Stimulated activated CD8-positive, alpha-beta memory T cell treated with anti-CD3 and anti-CD28 coated beads, Interleukin-4, amount 100 ng/mL, for 48 hours (primary cell): ENCODE measurements at places on chromosomes 2 and 18.

DNA sequence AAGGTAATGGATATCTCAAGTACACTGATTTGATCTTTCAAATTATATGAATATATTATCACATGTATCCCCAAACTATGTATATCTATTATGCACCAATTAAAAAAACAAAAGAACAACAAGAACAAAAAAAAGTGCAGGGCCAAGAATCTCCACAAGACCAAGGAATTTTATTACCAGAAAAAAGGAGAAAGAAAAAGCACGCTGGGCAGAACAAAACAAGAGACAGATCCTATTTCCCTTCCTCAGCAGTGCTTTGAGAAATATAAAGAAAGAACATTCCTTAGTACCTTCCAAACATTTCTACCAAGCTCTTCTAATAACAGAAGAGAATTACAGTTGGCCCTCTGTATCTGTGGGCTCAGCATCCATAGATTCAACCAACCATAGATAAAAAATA is 144.7 kb upstream of the CREB1 start:
- DNase-seq = no peak

- peak; percentile 18 for DNase-seq
Observed at GRCh38 chr18:13260197-13260934, 41.8 kb downstream of the LDLRAD4 start.

DNA sequence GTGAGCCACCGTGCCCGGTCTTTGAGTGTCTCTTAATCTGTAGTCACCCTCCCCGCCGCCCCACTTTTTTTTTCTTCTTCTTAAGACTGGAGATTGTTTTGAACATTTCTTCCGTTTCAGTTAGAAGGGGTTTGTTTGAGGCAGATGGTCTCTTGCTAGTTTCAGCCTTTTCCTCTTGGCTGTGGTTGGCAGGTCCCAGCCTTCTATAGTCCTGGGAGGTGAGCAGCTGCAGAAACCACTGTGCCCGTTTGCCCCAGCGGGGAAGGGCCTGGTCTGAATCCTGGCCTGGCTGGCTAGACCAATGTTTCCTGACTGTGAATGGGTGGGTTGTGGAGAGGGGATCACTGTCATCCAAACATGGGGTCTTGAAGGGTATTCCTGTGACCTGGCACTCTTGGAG is 30.1 kb upstream of the MCFD2 start:
- DNase-seq = no peak

DNA sequence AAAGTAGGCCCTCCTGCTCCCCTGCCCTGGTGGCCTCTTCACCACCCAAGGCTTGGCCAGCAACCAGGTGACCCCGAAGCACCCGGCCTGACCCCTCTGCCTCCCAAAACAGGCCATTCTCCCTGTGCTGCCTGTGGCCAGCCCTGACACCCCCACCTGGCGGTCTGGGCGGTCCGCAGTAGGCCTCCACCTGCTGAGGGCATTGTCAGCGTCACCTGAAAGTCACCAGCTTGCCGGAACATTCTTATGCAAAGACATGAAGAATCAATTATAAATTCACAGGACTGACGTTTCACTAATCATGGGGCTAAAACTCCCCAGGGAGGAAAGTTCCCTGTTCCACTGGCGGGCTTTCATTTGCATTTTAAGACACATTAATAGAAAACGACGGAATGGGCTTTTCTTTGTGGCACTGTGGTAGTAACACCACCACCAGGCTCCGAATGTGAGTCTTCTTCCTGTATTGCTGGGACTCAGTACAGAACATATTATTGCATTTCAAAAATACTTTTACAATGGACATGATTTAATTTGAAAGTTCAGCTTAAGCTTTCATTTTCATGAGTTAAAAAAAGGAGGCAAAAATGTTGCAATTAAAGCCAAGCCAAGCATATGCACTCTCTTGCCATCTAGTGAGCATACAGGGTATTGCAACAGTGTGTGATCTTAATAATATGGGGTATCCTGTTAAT is 57.4 kb downstream of the ADI1 start:
- DNase-seq = peak; percentile 38

DNA sequence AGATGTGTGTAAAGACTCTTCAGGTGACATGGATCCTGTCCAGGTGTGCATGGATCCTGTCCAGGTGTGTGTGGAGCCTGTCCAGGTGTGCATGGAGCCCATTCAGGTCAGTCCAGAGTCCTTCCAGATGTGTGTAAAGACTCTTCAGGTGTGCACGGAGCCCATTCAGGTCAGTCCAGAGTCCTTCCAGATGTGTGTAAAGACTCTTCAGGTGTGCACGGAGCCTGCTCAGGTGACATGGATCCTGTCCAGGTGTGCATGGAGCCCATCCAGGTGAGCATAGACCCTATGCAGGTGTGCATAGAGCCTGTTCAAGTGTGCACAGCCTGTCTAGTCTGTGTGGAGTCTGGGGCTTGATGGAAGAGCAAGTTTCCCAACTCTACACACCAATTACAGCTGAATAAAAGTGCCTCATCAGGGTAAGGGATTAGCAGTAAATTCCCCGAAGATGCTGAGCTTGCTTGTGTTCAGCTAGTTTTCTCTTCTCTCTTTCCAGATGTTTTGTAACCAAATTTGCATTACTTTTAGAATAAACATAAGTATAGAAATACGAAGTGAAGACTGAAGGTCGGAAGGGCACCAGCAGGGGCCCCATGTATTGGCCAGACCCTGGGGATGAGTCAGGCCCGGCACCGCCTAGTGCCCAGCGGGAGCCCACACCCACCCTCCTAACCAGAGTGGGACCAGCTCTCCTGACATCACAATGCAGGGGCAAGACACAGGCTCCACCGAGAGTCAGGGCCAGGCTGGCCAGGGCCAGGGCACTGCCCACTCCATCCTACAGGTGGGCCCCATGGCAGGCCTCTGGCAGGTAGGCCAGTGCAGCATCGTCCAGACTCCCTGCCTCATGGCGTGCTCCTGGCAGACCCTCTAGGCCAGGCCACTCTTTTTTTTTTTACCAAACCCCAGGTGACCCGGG is 38.6 kb upstream of the GPC1 start:
- no peak for DNase-seq

DNA sequence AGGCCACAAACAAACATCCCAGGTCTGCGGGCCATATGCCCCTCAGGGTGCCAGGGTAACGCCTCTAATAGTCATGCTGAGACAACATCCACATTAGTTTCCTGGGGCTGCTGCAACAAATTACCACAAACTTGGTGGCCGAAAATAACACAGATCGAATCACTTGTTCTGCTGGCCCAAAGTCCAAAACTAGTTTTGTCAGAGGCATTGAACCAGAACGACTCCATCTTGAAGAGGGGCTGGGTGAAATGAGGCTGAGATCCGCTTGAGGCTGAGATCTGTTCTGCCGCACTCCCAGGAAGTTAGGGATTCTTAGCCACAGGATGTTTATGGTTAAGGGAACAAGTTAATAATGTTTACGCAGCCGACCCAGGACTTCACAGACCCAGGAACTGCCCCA is 66.7 kb downstream of the COPS8 start:
- no peak for DNase-seq

- DNase-seq = no peak
Observed at GRCh38 chr2:18055290-18055689, 176.8 kb downstream of the KCNS3 start.

- no peak for DNase-seq
Observed at GRCh38 chr2:223930103-223930976, 14.8 kb downstream of the WDFY1 start.

DNA sequence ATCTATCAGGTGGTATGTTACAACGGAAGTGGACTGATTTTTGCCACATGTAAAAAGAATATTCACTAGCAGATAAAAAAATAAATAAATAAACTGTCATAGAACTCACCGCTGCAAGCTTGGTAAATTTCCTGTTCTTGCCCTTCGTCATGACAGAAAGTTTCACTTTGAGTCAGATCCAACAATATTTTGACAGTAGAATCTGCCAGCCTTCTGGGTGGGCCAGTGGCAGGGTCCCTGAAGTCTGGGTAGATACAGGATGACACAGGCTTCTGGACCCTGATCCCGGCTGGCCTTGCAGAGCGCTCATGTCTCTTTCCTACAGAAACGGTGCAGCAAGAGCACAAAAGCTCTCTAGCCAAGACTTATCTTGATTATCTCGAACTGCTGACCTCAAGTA is 97.8 kb upstream of the PMAIP1 start:
- no peak for DNase-seq

DNA sequence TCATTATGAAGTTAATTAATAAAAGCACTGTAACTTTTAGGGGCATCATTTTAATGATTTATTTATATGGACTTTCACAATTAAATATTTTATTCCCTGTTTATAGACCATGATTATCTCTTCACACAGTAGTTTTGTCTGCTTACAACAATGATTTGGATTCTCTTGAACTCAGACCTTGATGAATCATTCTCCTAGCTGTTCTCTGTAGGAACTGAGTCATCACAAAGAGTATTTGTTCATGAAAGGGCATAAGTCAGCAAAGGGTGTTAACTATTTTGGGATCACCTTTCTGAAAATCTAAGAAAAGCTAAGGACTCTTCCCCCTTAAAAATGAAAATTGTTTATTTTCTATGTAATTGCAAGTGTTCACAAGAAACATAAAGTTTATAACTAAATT is 461.1 kb upstream of the UBE2E3 start:
- no peak for DNase-seq

DNA sequence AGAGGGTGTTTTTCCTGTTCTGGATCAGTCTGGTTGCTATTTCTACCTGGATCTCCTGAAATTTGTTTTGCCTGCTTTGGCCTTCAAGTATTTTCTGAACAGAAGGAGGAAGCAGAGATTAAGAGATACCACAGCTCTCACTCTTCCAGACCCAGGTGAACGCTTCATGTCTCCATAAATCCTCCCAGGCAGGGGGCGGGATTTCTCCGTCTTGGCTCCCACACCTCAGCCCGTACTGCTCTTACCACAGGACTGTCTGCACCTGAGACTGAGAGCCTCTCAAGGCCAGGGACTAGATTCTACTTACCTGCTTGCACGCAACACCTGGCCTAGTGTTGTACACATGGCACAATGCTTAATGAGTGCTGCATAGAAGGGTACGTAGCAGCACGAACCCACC is 59.9 kb upstream of the LRPPRC start:
- DNase-seq = no peak

DNA sequence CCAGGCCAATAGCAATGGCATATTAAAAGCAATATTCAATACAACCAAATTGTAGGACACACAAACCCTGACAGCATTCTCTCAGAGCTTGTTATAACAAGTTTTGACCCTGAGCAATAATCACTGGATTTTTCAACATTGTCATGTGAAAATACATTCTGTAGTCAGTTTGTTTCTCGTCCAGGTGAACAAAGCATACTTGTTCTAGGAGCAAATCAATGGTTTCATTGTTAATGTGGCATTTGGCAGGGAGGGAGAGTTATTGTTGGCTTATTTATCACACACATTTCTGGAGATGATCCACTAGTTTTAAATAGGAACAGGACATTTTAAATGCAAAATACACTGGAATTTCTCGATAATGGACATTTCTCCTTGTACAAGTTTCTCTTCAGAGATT is 69.9 kb upstream of the L3MBTL4 start:
- DNase-seq = no peak

DNA sequence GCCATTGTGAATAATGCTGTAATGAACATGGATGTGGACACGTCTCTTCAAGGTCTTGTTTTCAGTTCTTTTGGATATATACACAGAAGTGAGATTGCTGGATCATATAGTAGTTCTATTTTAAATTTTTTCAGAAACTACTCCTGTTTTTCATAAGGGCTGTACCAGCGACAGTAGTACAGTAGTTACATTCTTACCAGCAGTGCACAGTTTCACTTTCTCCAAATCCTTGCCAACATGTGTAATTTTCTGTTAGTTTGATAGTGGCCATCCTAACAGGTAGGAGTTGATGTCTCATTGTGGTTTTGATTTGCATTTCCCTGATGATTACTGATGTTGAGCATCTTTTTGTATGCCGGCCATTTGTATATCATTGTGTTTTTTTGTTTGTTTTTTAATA is 81.7 kb downstream of the EPC2 start:
- DNase-seq = no peak

DNA sequence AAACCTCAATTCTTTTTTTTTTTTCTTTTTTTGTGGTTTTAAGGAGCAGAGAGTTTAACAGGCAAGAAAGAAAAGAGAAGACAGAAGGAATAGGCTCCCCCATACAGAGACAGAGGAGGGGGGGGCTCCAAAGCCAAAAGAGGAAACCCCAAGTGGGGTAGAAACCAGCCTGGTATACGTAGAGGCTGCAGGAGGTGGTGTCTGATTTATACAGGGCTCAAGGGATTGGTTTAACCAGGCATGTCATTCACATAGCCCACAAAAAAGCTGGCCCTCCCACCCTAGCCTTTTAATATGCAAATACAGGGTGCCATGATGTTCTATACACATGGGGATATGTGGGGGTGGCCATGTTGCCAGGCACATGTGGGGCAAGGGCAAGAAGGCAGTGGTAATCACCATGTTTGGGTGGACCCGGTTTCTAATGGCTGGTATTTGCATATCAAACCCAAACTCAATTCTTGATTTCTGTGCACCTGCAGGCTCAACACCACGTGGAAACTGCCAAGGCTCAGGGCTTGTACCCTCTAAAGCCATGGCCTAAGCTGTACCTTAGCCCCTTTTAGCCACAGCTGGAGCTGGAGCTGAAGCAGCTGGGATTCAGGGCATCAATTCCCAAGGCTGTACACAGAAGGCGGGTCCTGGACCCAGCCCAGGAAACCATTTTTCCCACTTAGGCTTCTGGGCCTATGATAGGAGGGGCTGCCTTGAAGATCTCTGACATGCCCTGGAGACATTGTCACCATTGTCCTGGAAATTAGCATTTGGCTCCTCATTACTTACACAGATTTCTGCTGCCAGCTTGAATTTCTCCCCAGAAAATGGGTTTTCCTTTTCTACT is 170.3 kb downstream of the MAIP1 start:
- DNase-seq = no peak

DNA sequence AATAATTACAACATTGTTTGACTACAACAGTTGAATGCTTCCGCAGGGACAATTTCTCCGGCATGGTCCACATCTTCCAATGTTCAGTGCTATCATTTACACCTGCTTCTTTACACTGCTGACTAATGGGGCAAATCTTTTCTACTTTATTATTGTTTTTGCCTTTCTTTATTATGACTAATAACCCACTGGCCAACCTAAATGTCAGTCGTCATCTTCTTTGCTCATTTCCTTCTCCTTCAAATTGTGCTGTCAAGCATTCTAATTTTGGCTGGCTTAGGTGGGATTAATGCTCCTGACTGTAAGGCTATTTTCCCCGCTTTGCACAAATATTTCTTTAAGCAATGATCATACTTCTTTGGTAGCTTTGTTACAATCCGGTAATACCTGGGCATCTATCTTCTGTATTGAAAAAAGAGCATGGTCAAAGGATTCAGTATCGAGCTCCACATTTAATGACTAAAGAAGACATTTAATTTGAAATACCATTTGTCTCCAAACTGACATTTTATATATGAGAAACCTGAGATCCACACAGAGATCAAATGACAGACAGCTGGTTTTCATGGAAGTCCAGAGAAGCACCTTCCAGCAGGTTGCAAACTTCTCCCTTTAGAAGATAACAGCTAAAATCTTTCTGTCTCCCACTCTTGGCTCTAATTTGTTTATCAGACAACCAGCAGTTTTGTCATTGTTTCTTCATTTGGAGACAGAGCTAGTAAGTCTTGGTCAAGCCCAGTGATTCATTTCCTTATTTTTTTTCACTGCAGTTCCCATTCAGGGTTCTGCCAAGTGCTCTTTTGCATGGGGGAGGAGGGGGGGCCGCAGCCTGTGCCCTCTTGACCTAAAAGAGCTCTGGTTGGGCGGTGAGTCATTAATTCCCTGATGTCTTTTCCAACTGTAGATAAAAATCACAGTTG is 132.9 kb downstream of the SOCS6 start:
- DNase-seq = no peak
